ENCODE measurements at places on chromosomes 16 and 17.

GRCh38 chr17:70365091-70365583 lies 195.8 kb downstream of the KCNJ2 start:
- DNase-seq, result peak; percentile 27

DNA sequence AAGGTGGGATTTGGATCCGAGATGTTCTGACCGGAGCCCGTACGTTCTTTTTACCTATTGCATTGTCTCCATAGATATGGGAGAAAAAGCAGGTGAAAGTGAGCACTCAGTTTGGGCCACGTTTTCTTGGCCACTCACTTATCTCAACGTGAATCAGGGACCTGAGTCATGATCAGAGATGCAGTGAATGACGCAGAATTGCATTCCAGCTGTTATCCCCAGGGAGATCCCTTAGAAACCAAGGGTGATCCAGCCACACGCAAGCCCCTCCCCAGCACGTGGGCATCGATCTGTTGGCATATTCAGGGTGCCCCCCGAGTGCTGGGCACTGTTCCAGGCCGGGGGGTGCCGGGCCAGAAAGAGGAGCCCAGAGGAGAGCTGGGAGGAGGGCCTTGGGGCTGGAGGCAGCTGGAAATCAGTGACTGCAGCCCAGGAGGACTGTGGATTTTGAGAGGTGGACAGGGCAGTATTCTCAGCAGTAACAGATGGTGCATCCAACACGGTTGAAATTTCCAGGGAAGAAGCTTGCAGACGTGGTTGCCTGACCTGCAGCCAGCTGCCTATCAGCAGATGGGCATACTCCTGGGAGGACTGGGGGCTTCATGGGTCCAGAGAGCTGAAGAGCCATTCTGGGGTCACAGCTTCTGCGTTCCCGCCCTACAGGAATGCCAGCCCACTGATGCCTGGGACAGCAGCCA lies 87.2 kb upstream of the CACNG5 start:
- no peak for DNase-seq

GRCh38 chr17:10077561-10078299 lies 120.7 kb downstream of the GAS7 start:
- DNase-seq, result peak; percentile 47

GRCh38 chr17:7463372-7463846 lies 16.0 kb downstream of the ZBTB4 start:
- DNase-seq, result no peak

DNA sequence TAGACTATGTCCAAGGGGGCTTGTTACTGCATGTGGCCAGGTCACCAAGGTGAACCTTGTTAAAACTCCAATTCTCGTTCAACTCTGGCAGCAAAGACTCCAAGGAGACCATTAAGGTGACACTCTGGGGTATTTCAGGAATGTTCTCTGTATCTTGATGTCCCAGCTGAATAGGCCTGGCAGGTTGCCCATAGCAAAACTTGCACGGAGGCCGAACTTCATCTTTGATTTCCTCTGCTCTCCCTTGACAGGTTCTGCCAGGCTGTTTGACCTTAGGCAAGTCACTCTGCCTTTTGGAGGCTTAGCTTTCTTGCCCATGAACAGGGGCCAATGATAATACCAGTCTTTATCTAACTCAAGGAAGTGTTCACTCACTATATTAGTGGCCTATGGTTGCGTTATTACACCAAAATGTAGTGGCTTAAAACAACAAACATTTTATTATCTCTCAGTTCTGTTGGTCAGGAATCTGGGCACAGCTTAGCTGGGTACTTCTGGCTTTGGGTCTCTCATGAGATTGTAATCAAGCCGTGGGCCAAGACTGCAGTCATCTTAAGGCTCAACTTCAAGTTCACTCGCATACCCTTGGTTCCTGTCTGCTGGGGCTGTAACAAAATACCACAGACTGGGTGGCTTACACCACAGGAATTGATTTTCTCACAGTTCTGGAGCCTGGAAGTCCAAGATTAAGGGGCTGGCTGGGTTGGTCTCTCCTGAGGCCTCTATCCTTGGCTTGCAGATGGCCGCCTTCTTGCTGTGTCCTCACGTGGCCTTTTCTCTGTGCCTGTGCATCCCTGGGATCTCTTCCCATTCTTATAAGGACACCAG lies 168.5 kb downstream of the UTP18 start:
- no peak for DNase-seq

- DNase-seq, result no peak
These were observed 645.9 kb downstream of the WWOX start for GRCh38 chr16:78745108-78746019.

DNA sequence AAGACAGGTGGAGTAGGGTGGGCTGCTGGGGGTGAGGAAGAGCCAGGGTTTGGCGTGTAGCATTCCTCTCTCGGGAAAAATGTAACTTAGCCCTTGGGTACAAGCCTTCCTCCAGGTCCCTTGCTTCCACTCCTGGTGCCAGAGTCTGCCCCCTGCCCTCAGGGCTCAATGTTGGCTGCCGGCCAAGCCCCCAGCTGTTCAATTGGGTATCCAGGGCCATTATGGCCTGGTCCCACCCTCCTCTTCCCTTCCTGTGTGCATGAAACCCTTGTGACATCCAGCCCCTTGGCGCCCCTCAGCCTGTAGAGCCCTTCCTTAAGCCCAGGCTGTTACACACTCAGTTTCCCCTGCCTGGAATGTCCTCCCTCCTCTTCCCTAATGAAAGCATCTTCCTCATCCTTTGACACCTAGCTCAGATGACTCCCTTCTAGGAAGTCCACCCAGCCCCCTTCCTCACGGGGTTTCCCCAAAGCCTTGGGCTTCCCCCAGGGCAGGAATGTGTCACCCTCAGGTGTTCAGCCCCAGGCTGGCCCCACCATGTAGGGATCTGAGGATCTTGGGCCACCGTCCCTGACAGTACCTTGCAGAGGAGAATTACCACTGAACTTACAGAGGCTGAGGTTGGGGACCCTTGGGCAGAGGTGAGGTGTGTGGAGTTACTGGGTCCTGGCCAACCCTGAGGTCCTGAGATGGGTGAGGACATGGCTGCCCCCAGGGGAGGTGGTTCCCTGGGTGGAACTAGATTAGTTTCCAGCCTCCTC lies 30.0 kb downstream of the B9D1 start:
- no peak for DNase-seq

GRCh38 chr17:42579794-42580551 lies 2.4 kb upstream of the PSMC3IP start:
- no peak for DNase-seq

DNA sequence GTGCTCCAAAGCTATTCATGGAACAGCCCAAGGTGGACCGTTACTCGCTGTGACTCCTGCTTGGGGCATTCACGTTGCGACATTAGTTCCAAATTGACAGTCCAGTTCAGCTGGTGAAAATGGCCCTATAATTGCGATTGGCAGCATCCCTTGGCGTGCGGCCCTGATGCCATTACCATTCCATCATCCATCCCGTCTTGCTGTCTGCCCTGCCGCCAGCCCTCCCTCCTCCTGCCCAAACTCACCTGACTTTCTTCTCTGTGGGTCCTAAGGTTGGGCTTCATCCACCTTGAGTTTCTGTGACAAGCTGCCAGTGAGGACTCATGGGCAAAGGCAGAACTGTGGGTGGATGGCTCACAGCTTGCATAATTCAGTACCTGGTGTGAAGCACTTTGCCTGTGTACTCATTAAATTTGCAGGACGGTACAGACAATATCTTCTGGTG lies 104.6 kb downstream of the RPTOR start:
- DNase-seq, result no peak

DNA sequence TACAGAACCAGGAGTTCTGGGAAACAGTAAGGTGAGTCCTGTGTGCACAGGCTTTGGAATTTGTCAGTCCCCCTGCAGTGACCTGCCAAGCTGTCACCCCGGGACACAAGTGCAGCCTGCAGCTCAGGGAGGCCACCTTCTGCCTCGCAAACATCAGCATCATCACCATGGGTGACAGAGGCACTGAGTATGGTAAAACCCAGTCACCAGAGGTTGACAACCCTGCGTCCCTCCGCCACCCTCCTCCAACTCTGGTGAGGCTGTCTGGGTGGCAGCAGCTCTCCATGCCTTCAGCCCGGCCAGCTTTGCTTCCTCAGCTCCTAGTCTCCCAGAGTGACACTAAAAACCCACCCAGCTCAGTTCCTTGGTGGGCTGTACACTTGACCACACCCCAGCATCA lies 221.0 kb downstream of the CPPED1 start:
- DNase-seq, result no peak

GRCh38 chr16:17109413-17109812 lies 361.3 kb downstream of the XYLT1 start:
- no peak for DNase-seq

- peak; percentile 71 for DNase-seq
These were observed 40.3 kb downstream of the CYB561 start for GRCh38 chr17:63405741-63406261.

GRCh38 chr17:63925615-63926014 lies 6.5 kb downstream of the CD79B start:
- no peak for DNase-seq

- no peak for DNase-seq
These were observed 160.0 kb downstream of the TMEM132E start for GRCh38 chr17:34739386-34739785.

DNA sequence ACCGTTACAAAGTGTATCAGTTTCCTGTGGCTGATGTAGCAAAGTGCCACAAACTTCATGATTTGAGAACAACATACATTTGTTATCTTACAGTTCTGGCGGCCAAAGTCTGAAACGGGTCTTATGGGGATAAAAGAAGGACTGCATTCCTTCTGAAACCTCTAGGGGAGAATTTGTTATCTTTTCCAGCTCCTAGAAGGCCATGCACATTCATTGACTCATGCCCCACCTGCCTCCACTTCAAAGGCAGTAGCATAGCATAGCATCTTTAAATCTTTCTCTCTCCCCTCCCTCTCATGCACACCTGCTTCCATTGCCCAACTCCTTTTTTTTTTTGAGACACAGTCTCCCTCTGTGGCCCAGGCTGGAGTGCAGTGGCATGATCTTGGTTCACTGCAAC lies 190.7 kb upstream of the DYNLRB2 start:
- no peak for DNase-seq

GRCh38 chr17:47807421-47807820 lies 14.2 kb downstream of the OSBPL7 start:
- no peak for DNase-seq

DNA sequence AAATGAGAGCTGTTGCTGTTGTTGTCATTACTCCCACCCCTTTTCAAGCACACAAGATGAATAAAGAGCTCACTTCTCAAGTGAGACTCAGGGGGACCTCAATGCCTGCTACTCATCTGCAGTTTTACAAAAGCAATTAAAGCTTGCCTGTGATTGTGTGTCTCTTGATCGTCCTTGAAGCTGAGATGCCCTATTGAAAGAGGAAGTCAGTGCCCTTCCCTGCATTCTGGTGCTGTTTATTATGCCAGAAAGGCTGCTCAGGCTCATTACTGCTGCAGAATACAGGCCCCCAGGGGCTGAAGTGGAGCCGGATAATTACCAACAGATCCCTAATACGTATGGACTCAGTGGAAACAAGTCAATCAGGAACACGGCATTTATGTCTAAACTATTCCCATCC lies 147.2 kb downstream of the HS3ST2 start:
- DNase-seq, result no peak

GRCh38 chr16:77169650-77170236 lies 21.2 kb upstream of the MON1B start:
- peak; percentile 66 for DNase-seq

GRCh38 chr16:25585526-25585925 lies 106.2 kb upstream of the HS3ST4 start:
- no peak for DNase-seq

DNA sequence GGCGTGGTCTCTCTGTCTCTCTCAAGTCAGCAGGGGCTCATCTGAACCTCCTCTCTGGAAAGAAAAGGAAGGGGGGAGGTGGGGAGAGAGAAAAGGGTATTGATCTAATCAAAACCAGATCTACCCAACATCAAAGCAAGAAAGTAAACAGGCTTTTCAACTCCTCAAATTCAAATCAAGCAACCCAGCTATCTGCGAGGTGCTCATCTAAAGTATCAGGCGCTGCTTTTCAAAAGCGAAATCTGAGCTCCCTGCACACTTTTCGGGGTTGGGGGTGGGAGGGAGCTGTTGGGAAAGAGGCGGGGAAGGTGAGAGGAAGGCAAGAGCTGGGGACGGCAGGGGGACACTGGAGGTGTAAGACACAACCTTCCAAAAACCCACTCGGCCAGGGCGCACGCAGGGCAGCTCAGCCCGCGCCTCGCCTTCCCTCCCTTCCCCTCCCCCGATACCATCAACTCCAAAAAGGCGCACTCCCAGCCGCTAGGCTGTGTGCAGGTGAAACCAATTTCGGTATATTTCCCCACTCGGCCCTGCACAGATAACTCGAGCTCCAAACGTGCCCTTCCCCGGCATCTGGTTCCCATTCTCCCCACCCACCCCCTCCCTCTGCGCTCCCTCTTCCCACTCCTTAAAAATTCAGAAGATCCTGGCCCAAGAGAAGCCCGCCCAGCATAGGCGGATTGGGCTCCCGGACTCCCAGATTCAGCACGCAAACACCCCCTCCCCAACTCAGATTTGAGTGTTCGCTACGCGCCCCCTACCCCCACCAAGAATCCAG lies 2.6 kb downstream of the AXIN2 start:
- no peak for DNase-seq

DNA sequence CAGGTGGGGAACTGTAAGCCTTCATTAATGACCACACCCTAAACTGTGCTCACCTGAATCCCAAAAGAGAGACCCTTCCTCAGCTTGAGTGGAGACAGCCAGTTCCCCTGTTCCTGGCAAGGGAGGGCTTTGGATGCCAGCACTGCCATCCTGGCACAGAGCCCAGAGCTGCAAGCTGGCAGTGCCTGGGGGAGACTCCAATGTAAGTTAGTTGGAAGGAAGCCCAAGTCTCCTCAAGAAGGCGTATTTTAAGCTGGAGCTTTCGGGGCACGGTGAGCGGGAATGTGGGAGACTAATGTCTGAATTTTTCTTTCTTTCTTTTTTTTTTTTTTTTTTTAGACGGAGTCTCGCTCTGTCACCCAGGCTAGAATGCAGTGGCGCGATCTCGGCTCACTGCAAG lies 4.7 kb downstream of the CDC42EP4 start:
- no peak for DNase-seq

DNA sequence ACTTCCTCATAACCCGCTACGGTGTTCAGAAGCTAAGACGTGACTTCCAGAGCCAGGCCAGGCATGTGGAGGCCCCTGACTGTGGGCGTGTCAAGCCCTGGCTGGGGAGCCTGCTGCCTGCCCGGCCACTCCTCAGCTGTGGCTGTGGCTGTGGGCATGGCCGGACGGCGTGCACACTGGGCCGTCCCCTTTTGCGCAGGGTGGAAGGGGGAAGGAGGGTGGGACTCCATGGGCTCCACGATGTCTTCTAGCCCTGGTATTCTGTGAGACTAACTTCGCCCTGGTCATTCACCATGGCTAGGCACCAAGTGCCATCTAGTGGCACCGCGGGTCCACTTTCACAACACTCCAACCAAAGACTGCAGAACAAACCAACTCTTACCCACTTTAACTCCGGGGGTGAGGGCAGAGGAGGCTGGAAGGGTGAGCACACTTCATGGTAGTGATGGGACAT lies 67.9 kb downstream of the N4BP1 start:
- DNase-seq, result peak; percentile 47

GRCh38 chr16:507996-508395 lies 19.5 kb upstream of the CAPN15 start:
- no peak for DNase-seq

DNA sequence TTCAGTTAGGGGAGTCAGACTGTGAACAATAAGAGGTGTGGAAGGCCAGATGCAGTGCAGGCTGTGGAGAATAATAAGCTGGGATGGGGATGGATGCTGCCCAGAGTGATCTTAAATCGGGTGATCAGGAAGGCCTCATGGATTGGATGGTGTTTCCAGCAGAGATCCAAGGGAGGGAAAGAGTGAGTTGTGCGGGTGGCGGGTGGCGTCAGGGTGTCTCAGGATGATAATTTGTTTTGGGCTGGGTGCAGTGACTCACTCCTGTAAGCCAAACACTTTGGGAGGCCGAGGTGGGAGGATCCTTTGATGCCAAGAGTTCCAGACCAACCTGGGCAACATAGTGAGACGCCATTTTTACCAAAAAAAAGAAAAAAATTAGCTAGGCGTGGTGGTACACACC lies 7.9 kb downstream of the CLUAP1 start:
- no peak for DNase-seq
